GM20000 (cell line): ENCODE measurements at places on chromosomes 7 and 10.

GRCh38 chr7:42414028-42414427 is 177.0 kb upstream of the GLI3 start:
- DNase-seq = no peak

DNA sequence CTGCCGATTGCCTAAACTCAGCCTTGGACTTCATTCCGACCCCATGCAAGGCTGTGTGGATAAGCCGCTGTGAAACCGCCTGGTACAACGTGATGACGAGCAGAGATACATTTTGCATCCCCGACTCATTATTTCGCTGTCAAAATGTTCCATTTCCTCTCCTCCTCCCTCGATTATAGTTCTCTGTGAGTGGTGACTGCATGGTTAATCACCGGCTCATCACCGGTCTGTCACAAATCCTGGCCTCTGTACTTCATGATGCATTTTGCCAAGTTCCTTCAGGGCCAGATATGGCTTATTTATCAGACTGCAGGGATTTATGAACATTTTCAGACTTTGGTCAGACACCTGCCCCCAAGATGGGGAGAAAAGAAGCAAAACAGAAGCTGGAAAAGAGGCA is 461.6 kb upstream of the DPP6 start:
- no peak for DNase-seq

GRCh38 chr10:51629934-51630639 is 69.3 kb downstream of the CSTF2T start:
- DNase-seq = no peak

- no peak for DNase-seq
Measured at GRCh38 chr10:20233423-20233822, 417.2 kb downstream of the PLXDC2 start.

DNA sequence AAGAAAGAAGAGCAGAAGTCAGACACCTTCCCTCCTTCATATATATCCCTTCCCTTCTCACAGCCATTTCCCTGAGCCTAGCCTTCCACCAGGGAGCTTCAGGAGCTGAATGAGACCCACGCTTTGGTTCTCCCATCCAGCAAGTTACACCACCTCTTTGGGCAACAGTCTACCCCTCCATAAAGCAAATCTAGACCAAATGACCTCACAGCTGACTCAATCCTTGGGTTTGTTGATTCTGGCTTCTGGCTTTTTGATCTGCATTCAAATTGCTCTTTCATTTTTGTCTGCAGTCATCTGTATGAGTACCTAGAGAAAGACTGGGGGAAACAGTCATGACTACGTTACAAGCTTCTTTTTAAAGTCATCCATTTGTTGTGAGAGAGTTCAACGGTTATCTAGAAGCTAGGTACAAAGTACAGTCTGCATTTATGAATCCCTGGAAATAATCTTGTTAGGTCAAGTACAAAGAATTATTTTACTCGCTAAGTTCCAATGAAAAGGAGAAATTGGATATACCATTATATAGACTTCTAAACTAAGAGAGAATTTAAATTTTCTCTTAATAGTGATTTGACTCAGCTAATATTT is 86.3 kb downstream of the RAB11FIP2 start:
- DNase-seq = no peak
